ENCODE measurements at places on chromosomes 2 and 18.

DNA sequence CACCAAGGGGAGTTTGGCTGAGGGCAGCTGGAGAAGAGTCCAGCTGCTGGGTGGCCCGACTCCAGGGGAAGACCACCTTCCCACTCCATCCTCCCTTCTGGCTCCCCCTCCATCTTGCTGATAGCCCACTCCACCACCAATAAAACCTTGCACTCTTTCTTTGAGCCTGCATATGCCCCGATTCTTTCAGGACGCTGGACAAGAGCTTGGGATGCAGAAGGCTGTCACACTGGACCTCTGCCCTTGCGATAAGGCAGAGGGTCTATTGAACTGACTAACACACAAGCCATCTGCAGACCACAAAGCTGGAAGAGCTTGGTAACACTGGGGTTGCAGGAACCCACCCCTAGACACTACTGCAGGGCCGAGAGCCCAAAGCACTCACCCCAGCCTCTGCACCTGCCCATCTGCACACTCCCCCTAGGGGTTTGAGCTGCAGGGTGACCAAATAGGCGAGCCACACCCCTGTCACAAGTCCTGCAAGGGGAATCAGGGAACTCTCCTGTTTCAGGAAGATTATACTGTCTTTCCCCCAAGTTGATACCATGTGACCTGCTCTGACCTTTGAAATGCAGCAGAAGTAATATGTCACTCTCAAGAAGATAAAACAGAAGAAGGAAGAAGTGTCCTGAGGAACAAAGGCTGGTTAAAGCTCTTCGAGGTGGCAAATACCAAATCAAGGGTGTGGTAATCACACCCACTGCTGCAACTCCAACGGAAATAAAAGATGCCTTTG is 70.5 kb downstream of the SMAD4 start:
- no peak for DNase-seq

GRCh38 chr2:44186810-44187209 is 18.1 kb downstream of the PPM1B start:
- no peak for DNase-seq

- DNase-seq, result no peak
Measured at GRCh38 chr2:233411162-233411561, 56.9 kb downstream of the DGKD start.

- no peak for DNase-seq
Measured at GRCh38 chr2:176814740-176815367, 397.7 kb upstream of the HNRNPA3 start.

GRCh38 chr2:168577885-168578284 is 121.8 kb downstream of the CERS6 start:
- DNase-seq, result no peak
